ENCODE measurements at places on chromosomes 1 and 21. TPM values are rescaled to one million over a fixed set of nuclear protein-coding genes. Genes with fewer than 3 reads are reported as not detected.

PTPRC gene
- total RNA-seq: 12.7 TPM

PPIAL4G gene
- total RNA-seq: 0.12 TPM

- no peak for DNase-seq
Observed at GRCh38 chr1:193462629-193463320, 276.4 kb upstream of the B3GALT2 start.

GJA4 gene
- 21.4 TPM for total RNA-seq

DNA sequence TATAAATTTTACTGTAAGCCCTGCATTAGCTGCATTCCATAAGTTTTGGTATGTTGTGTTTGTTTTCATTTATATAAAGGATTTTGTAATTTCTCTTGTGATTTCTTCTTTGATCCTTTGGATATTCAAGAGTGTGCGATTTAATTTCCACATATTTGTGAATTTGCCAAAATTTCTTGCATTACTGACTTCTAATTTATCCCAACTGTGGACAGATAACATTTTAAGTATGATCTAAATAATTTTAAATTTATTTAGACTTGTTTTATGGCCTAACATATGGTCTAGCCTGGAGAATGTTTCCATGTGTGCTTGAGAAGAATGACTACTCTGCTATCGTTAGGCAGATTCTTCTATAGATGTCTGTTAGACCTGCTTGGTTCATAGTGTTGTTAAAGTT lies 23.2 kb downstream of the RPE65 start:
- DNase-seq: no peak

TRAPPC10 gene
- total RNA-seq: 22.3 TPM

DNA sequence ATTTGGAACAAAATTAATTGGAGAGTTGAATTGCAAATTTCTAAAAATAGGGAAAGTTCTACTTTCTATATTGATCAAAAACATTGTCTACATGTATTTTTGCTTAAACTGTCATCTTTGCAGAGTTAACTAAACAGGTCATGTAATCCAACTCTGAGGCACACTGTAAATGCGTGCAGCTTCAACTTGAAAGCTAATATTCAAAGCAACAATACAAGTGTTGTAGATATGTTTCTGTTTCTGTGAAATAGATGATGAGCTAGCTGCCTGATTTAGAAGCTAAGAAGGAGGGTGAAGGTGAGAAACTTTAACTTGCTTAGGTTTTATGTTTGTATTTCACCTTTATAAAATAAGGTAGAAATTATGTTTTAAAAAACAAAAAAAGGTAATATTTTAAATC lies 77.2 kb downstream of the IVNS1ABP start:
- no peak for DNase-seq

GRCh38 chr1:172135978-172136610 lies 284.4 kb upstream of the C1orf105 start:
- DNase-seq: no peak

VSIG8 gene
- total RNA-seq: 0.37 TPM

- no peak for DNase-seq
Observed at GRCh38 chr21:26168371-26168770, 2.2 kb downstream of the APP start.
